Esophagus squamous epithelium (tissue), 5 donors: ENCODE measurements at places on chromosomes 12 and 14.

- DNase-seq = no peak
These were observed 33.2 kb upstream of the FAM222A start for GRCh38 chr12:109680264-109681005.

- no peak for DNase-seq
These were observed 499.7 kb downstream of the EGLN3 start for GRCh38 chr14:33451211-33451610.

DNA sequence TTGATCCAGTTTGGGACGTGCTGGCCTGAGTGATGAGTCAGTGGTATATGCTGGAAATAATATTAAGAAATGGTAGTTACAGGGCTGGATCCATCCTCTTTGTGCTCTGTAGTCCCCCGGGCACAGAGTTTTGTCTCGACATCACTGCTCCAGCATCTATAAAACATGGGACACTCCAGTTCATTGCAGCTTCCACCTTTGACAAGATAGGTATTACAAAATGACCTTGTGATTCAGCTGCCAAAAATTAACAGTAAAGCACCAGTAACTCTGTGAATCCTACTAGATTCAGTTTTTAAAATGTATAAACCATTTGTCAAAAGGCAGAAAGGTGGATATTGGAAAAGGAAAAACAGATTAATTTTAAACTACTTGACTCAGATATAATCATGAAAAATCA, 14.6 kb upstream of the GNG2 start:
- no peak for DNase-seq

GRCh38 chr12:12704593-12705230, 8.7 kb upstream of the GPR19 start:
- no peak for DNase-seq

- no peak for DNase-seq
These were observed 7.9 kb upstream of the VAMP1 start for GRCh38 chr12:6478416-6478815.

DNA sequence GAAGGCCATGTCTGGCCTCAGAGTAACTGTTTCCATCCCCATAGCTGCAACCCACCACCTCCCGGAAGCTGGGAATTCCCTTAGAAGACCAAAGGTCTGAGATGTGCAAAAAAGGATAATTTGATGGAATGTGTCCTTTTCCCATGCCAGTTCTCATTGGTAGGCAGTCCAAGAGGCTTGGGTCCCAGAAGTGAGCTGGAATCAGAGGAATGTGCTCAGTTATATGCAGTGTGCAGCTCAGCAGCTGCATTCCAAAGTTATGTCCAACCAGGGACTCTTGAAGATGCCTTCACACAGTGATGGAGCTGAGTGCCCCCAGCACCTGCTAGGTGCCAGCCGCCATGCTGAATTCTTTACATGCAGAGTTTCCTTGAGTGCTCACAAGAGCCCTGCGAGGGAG, 583.9 kb upstream of the TBX3 start:
- DNase-seq = no peak

- no peak for DNase-seq
These were observed 21.0 kb downstream of the CHST11 start for GRCh38 chr12:104477510-104478390.

GRCh38 chr12:38921025-38921677, 15.8 kb upstream of the CPNE8 start:
- DNase-seq = no peak

DNA sequence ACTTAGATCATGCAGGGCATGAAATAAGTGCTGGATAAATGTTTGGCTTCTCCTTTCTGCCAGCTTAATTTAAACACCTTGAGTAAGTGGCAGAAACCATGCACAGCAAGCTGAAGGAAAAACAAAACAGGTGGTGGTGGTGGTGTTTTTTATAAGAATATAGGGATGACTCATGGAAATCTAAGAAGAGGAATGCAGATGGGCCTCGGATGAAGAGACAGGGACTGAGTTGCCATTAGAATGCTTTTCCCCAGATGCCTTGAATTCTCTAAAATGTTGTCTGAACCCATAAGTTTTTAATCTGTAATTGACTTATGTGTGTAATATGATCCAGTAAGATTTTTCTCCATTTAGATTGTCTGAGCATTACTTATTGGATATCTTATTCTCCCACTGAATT, 93.1 kb upstream of the ZDHHC17 start:
- DNase-seq = no peak

DNA sequence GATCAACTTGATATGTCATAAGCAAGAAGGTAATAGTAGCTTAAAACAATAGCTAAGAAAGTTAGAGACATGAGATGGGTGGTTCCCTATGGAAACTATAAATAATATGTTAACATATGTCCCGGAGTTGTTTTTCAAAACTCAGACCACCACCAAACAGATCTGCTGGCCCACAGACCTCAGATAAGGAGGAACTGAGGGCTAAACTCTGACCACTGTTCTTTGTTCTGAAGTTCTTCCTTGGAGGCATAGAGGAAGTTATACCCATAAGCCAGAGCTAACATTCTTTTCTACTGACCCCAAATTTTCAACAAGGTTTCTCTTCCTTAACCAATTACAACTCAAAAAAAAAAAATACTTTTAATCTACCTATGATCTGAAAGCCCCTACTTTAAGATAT, 156.1 kb upstream of the FSCB start:
- no peak for DNase-seq

- DNase-seq = no peak
These were observed 34.2 kb upstream of the DEGS2 start for GRCh38 chr14:100193417-100194357.

DNA sequence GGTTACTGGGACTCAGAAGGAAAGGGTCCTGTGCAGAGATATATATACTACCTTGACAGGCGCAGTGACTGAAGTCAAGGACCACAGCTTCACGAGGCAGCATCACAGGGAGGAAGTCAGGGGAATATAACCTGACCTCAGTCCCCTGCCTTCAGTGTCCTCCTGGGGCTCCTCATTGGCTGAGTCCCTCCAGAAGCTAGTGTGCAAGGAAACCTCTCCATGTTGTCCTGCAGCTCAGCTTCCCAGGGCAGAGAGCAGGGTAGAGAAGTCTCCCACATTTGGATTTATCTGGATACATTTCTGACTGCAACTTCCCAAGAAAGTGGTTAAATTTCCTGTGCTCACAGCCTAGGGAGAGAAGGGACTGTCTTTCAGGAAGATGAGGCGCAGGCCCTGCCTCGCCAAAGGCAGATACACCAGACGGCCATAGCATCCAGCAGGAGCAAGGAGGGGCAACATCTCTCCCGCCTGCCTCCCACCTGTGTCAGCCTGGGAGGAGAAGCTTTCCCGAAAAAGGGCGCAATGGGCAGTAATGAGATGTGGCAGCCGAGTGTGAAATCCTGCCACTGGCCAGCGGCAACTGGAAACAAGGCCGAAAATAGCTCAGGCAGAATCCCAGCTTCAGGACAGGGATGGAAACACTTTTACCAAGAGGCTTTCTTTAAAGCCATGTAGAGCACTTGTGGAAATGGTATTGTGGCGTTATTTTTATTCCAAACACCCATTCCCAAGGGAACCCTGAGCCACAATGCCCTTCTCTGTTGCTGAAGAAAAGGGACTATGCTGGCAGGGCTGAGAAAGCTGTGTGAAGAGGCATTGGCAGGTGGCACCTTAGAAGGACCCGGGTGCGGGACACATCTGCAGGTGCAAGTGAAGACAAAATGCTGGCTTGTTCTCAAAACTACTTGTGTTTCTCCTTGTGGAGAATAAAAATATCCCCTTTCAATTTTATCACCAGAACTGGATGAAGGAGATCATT, 54.9 kb upstream of the HIF1A start:
- DNase-seq = no peak

DNA sequence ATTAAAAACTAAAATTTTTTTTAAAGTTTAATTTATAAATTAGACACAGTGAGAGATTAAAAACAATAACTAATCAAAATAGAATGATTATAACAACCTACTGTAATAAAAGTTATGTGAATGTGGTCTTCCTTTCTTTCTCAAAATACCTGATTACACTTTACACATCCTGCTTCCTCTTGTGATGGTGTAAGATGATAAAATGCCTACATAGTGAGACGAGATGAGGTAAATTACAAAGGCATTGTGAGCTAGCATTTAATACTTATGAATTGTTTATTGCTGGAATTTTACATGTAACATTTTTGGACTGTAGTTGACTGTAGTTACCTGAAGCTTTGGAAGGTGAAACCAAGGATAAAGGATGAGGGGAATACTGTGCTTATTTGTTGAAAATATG, 94.2 kb upstream of the CLEC14A start:
- no peak for DNase-seq

GRCh38 chr12:27521981-27522380, 2.0 kb upstream of the PPFIBP1 start:
- no peak for DNase-seq

DNA sequence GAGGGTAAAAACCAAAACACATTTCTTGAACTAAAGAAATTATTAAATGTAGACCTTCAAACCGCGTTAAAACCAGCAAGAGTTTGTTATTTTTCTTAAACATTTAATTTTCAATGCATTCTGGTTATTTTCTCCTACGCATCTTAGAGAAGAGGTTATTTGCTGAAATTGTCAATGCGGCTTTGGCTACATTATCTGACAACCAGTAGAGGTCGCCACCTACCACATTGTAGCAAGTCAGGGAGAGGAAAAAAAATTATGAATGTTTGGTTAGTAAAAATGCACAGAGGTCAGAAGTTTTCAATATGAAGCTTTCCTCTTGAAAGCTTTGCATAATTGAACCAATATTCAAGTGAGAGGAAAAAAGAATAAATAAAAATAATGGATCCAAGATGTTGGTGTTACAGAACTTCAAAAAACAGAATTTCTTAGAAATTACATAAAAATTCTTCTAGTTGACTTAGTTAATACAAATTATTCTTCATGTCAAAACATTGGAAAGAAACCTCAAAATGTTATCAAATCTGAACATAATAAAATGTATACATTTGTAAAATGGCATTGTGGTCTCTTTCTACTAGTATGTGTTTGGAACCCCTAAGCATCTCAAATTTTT, 159.4 kb upstream of the TMTC2 start:
- DNase-seq = no peak

DNA sequence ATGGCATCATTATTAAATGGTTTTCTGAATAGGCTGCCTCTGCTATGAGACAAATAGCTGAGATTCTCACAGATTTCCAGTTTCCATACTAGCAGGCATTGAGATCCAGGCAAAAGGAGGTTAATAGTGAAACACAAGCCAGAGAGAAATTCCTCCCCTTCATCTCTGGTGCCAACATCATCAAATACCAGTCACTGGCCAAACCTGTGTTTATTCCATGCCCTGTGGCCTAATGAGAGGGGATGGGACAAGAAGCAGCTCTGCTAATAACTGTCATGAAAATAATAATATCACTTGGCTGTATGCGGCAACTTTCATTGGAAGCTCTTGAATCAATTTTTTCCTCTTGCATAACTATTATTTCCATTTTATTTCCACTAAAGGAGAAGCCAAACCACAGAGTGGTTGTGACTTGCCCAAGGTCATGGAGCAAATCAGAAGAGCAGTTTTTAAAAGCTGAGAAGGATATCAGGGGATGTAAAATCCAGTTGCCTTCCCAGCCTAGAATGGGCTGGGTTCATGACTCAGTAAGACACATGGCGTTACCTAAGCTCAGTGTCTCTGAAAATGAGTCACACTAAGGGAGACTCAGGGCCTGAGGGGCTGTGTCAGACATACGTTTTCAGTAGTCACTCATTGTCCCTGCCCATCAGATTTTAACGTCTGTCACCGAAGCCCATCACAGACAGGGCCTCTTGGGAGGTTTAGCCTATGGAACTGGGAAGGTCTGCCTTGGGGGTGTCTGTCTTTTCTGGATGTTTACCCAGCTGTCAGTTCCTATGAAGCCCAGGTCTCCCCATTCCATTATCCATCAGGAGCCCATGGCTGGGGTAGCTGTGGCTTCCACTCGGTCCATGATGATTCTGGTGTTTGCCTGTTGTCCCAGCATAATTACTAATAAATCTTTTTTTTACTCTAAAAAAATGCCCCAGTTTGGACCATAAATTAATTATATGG, 208.8 kb upstream of the EEA1 start:
- DNase-seq = no peak

DNA sequence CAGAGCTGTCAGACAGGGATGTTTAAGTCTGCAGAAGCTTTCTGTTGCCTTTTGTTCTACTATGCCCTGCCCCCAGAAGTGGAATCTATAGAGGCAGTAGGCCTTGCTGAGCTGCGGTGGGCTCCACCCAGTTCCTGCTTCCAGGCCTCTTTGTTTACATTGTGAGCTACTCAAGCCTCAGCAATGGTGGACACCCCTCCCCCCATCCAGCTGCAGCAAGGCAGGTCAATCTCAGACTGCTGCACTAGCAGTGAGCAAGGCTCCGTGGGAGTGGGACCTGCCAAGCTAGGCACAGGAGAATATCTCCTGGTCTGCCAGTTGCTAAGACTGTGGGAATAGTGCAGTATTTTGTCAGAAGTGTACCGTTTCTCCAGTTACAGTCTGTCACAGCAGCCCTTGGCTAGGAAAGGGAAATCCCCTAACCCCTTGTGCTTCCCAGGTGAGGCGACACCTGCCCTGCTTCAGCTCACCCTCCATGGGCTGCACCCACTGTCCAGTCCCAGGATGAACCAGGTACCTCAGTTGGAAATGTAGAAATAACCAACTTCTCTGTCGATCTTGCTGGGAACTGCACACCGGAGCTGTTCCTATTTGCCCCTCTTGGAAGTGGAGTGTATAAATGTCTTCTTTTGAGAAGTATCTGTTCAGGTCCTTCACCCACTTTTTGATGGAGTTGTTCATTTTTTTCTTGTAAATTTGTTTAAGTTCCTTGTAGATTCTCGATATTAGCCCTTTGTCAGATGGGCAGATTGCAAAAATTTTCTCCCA, 213.5 kb upstream of the SLC38A2 start:
- DNase-seq = no peak

GRCh38 chr14:49250517-49250916, 335.7 kb downstream of the RPS29 start:
- DNase-seq = no peak

DNA sequence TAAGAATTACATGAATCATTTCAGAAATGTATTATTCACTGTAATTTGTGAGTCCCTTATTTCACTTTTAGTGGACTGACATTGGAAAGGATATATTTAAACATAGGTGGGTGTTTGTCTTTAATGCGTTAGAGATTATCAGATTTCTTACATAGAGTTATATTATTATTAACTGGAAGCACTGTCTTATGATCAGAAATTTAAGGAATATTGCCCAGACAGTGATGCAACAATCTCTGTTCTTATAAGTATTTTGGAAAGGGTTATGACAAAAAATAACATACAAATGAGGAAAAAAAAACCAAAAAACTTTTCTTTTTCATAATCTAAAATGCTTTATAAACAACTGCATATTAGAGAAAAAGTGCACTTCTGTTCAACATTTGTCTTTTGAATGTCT, 836.6 kb downstream of the SLC6A15 start:
- no peak for DNase-seq

- no peak for DNase-seq
These were observed 38.9 kb upstream of the RASSF3 start for GRCh38 chr12:64571411-64571810.
